ENCODE measurements at places on chromosomes 4 and X.

DNA sequence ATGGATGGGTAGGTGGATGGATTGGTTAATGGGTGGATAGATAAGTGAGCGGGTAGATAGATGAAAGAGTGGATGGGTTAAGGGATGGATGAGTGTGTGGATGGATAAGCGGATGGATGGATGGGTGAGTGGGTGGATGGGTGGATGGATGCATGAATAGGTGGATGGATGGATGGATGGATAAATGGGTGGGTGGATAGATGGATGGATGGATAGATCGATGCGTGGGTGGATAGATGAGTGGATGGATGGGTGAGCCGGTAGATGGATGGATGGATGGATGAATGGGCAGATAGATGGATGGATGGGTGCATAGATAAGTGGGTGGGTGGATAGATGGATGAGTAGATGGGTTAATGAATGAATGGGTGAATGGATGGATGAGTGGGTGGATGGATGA is 90.9 kb downstream of the CPZ start:
- no peak for DNase-seq

DNA sequence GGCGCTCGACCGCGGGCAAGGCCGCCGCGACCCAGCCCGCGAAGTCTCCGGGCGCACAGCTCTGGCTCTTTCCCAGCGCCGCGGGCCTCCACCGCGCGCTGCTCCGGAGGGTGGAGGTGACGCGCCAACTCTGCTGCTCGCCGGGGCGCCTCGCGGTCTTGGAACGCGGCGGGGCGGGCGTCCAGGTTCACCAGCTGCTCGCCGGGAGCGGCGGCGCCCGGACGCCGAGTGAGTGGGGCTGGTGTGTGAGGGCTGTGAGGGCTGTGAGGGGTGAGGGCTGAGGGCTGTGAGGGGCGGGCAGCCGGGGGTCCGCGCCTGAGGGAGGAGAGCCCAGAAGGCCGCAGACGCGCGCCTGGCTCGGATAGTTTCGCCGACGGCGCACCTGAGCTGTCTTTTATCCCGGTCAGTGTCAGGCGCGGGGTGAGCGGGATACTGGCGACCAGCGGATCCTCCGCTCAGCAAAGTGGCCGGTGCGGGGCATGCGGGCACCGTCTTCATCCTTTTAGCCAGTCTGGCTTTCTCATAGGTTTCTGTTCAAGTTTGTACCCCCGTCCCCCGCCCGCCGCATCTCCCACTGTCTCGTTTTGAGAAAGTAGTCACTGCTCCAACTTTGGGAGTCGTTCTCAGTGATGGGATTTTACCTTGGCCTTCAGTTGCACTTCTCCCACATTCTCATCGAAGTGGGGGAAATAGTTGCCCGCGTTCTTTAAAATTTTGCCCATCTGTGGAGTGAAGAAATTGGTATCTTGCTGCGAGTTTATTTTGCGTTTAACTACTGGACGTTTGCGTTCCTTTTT is 586 bp downstream of the HERC5 start:
- DNase-seq, result peak; percentile 43

GRCh38 chr4:65559270-65559669 is 111.0 kb downstream of the EPHA5 start:
- no peak for DNase-seq

- no peak for DNase-seq
These were observed 44.6 kb upstream of the ANKRD50 start for GRCh38 chr4:124757126-124757525.

GRCh38 chr4:119008761-119009160 is 120.1 kb downstream of the SYNPO2 start:
- DNase-seq, result no peak

- peak; percentile 17 for DNase-seq
These were observed 52.9 kb upstream of the HPF1 start for GRCh38 chr4:169810325-169811323.

GRCh38 chr4:26140150-26140898 is 180.5 kb upstream of the RBPJ start:
- no peak for DNase-seq

DNA sequence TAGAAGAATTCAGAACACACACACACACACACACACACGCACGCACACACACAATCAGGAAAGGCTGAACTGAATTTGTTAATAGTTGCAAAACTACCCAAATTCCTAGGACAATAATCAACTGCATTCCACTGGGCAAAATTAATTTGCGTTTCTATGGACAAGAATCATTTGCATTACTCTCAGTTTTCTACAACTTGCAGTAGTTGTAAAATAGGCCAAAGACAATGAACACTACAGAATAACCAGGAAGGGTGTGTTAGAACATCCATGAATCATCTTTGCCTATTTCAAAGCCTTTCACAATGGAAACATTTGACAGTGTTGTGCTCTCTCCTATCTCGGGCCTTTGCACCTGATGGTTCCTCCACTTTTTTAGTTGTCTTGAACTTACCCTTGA is 77.1 kb upstream of the IGFBP7 start:
- DNase-seq, result no peak

DNA sequence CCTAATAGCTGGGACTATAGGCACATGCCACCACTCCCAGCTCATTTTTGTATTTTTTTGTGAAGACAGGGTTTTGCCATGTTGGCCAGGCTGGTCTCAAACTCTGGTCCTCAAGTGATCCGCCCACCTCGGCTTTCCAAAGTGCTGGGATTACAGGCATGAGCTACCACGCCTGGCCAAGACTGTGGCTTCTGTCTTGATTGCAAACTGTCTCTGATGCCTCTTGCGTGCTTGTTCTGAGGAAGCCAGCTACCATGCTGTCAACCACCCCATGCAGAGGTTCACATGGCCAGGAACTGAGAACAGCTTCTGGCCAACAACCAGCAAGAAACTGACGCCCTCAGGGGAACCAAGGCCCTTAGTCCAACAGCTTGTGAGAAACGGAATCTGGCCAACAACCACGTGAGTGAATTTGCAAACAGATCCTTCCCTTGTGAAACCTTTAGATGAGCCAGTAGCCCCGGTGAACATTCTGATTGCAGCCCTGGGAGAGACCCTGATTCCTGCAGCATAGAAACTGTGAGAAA is 71.2 kb downstream of the SUPT20HL2 start:
- DNase-seq, result no peak

GRCh38 chr4:89336818-89337420 is 29.3 kb upstream of the GPRIN3 start:
- no peak for DNase-seq

DNA sequence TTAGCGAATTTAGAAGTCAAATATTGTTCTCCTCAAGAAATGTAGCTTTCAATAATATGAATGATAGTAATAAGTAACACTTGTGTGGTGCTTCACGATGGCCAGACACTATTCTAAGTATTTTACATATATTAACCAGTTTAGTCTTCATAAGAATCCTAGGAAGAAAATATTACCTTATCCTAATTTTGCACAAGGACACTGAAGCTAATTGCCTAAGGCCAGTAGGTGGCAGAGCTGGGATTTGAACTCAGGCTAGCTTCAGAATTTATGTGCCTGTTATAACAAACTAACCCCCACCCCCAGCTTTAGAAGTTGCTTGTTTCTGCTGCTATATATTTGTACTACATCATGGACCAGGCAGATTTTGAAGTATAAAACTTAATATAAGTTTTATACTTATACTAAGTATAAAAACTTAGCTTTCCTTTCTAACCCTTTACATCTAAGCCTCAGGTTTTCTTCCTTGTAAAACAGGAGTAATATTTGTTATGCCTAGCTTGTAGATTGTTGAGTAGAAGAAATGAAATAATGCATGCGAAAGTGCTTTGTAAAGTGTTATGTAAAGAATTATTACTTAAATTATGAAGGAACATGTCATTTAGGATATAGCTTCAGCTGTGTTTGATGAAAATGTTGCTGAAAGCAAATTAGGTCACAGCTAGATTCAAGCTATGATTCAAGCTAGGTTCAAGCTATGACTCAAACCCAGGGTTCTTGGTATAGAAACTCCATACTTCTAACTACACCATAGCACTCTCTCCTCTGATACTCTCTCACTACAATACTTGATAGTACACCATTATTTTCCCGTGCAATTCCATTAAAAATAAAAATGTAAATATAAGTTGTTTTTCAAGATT is 4.2 kb upstream of the CDS1 start:
- no peak for DNase-seq

DNA sequence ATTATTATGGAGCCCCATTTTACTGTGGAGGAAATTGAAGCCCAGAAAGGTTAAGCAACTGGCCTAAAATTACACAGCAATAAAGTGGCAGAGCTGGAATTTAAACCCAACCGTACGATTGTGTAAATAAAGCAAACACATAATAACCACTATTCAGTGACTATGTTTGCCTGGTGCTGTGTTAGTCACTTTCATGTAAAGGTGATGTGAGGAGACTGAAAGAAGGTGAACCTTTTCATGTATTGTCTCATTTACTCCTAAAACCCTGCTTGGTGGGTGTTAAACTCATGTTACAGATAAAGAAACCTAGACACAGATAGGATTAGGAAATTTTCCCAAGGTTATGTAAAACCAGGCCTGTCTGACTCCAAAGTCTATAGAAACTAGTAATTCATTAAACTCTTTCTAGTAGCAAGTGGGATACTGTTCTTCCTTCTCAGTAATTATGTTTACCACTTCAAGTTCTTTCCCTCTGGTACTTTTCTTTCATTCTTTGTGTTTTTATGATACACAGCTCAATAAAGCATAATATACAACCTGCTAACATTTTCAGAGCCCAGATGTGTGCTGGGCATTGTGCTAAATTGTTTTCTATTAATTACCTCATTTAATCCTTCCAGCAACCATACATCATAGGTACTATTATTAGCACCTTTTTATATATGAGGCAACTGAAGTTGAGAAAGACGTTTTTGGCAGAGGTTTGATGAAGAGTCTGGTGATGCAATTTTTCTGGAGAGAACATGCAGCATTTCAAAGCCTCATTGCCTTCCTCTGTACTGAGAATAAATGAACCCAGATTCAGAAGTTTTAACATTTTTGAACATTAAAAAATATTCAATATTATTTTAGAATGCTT is 202.7 kb downstream of the SPRY1 start:
- no peak for DNase-seq

DNA sequence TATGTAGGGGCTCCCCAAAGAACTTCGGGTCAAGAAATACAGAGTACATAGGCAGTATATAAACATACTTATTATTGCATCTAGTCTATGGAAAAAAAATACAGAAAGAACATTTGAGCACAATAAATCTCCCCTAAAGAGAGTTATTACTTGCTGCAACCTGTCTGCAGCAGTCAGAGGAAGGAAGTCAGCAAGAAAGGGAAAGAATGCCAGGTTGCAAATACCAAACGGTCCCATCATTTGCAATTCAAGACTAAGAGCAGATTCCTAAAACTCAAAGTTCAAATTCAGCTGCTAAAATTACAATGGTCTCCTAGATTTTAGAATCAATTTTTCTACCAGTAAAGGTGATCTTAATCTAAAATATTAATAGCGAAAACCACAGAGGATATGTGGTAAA is 236.2 kb upstream of the NUDT6 start:
- no peak for DNase-seq

- DNase-seq, result no peak
These were observed 13.8 kb upstream of the UVSSA start for GRCh38 chr4:1333256-1333655.

- DNase-seq, result no peak
These were observed 6.1 kb upstream of the SH3BP2 start for GRCh38 chr4:2786794-2787229.

- no peak for DNase-seq
These were observed 100.2 kb downstream of the LNX1 start for GRCh38 chr4:53490965-53491622.

DNA sequence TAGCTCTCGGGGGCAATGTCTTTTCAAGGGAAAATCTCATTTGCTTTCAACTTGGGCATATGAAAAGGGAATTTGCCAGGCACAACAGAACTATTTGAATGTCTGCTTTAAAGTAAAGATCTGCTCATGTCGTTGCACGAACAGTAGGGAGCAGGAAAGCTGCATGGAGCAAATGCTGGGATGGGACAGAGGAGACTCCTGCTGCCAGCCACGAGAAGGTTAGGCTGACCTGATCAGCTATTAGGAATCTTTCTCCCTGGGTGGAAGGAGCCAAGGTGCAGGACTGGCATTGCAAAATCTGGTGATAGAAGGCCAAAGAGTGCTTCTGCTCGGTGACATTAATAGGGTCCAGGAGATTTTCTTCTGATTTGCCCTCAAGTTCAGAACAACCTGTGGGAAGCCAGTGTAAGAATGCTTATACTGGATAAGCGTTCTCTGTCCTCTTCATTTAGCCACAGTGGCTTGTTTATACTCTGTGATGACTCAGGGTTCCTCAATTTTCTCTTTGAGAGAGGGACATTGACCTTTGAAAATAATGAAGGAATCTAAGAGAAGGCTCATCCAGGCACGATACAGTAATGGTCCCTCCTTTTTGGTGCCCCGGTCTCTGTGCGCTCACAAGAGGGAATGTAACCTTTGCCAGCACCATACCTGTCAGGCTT is 22.9 kb downstream of the FHL1 start:
- no peak for DNase-seq

GRCh38 chr4:70734971-70735370 is 13.2 kb downstream of the RUFY3 start:
- DNase-seq, result no peak

DNA sequence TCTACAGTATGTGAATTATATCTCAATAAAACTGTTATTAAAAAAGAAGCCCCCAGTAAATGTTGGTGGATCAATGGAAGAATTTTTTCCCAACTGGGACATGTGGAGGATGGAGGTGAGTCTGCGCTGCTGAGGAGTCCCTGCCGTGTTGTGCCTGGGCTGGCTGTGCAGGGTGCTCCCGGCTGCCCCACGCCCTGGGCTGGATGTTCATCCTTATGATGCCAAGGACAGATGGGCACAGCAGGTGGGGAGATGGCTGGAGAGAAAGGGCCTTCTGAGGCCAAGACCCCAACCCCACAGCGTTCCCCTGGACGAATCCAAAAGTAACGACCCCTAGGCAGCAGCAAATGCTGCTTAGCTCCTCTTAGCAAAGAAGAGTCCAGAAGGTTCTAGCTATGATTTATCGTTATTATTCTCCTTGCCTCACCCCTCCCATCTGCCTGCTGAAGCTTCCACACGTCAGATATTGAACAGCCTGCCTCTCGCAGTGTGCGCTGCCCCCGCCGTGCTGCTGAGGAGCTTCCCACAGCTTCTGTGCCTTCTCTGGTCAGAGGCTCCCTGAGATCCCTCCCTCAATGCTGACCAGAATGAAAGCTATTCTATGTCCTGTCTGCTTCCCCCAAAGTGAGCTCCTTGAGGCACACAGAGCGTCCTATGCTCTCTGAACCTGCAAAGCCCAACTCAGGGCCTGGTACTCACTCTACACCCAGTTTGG is 26.5 kb downstream of the HMX1 start:
- DNase-seq, result no peak

GRCh38 chr4:26837993-26838842 is 22.4 kb upstream of the STIM2 start:
- DNase-seq, result no peak

GRCh38 chr4:29307755-29308154 is 1412.4 kb upstream of the PCDH7 start:
- DNase-seq, result no peak

- no peak for DNase-seq
These were observed 17.2 kb upstream of the POLA1 start for GRCh38 chrX:24676403-24677024.
